NCI-H82 (cell line): ENCODE measurements at places on chromosomes 7 and 10.

DNA sequence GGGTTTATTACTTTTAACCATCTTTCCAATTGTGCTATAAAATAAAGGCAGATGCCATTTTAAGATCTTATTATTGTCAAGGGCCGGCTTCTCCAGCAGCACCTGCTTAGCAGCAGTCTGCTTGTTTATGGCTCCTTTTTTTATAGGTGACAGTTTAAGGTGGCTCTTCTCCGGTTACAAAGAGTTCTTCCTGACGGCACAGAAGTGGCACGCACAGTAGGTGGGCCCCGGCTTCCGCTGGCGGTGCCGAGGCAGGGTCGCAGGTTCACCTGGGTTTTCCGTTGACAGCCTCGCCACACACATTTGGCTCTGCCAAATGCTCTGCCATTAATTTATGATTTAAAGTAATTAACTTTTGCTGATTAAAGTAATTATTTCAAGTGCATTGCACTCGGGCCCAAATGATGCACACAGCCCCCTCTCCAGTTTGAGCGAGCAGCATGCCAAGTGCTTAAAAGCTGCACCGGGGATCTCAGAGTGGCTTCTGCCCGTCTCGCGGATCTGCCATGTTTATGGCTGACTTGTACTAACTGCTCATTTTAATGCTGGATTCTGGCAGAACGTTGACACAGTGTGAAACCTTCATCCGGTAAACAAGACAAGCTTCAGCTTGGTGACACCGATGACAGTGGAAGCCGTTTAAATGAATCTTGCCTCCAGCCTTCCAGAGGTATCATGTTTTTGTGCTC lies 355.1 kb upstream of the MKI67 start:
- no peak for DNase-seq

DNA sequence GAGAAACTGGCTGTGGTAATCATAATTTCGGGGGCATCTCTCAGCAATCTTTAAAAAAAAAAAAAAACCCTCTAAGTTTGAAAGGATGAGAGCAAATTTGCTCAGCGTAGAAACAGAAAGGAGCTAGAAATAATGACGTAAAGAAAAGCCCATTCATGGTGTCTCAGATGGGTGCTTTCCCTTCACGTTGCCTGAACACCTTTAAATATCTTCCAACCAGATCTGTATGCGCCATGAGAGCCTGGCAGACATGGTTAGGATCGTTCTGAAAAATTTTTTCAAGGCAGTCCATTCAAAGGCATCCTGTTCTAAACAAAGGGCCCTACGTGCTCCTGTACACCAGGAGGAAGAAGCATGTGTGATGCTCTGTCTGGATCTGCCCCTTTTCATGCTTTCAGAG lies 141.2 kb upstream of the C1QL3 start:
- no peak for DNase-seq

DNA sequence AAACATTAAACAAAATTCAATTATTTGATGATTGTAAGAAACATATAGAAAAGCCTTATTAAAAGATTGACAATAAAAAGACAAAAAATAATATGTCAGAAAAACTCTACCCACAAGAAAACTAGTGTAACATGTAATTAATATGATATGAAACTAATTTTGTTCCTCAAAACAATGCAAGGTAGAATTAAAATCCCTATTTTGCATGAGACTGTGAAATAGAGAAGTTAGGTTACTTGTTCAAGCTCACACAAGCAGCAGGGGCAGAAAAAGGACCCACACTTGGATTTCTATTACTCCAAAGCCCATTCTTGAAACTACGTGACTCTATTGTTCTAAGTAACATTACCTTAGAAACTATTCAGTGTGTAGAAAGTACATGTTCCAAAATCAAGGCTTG lies 96.4 kb downstream of the KCNMA1 start:
- no peak for DNase-seq

DNA sequence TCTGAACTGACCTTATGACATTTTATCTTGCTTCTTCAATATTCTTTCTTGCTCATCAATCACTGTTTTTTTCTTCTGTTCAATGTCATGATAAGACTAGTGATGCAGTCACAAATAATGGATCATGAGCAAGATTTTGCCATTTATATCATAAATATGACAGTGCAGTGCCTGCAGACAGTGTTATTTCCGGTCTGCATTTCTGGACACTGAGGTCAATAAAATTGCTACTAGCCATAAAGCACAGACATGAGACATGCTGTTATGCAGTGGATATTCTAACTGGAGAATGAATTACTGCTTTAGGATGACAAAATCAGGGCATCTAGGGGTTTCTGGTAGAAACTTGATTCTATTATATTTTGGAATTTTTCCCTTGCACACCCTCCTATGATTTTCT lies 1509.7 kb upstream of the LRRTM3 start:
- no peak for DNase-seq

GRCh38 chr10:133453516-133454203 lies at the start of gene SCART1:
TSS of gene SCART1 (plus strand) at chr10:133453945. CDS start at chr10:133453998, 53 bp downstream.
- DNase-seq, result peak; percentile 2

GRCh38 chr10:130744631-130745030 lies 566.9 kb downstream of the TCERG1L start:
- DNase-seq, result no peak

GRCh38 chr7:6637544-6638229 lies 569 bp downstream of the ZNF316 start:
- peak; percentile 57 for DNase-seq

- DNase-seq, result no peak
These were observed 1028.7 kb downstream of the XPNPEP1 start for GRCh38 chr10:108894402-108895301.

GRCh38 chr10:129962872-129963640 lies 1.0 kb downstream of the EBF3 start:
- peak; percentile 57 for DNase-seq

DNA sequence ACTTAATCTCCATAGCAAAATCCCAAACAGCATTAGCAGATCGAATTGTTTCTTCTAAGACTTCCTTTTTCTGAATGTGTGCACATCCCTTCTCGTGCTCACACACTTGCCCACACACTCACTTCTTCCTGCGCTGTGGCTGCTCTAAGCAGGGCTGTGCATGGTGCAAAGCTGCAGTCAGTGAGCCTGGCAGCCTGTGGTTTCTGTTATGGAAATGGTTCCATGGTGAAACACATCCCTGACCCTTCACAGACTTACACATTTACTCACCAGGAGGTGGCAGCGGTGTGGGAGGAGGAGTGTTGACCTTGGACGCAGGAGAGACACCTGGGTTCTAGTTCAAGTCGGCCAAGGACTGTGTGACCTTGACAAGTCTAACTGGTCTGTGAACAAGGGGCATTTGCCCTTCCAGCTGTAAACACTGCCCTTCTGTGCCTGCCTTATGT lies 24.9 kb downstream of the MTURN start:
- peak; percentile 47 for DNase-seq

DNA sequence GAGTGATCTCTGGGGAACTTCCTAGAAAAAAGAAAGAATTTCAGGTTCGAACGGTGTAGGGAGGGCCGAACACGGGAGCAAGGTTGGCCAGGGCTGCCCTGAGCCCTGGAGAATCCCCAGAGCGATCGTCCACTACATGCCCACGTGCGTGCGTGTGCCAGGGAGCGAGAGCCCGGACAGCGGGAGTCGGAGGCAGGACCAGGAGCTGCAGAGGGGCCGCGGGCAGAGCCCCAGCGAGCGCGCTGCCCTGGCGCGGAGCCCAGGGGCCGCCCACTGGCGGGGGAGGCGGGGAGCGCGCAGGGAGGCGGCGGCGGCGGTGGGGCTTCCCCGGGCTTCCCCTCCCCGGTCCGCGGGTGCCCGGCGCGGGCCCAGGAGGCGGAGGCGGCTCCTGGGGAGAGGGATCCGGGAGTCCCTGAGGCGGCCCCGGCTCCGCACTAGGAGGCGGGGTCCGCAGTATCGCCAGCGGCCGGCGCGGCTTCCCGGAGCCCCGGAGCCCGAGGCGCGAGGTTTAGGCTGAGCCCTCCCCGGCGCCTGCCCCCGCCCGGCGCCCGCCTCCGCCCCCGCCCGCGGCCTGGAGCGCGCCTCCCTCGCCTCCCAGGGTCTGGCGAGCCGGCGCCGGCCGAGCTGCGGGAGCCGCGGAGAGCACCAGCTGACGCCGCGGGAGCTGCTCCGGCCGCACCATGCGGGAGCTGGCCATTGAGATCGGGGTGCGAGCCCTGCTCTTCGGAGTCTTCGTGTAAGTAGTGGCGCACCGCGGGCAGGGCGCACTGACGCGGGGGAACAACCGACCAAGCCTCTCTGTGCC lies at the start of gene PLPP4:
TSS of gene PLPP4 (plus strand) at position 602 of the 805 bp plus-strand sequence. CDS start at position 681, 79 bp downstream.
- peak; percentile 75 for DNase-seq

DNA sequence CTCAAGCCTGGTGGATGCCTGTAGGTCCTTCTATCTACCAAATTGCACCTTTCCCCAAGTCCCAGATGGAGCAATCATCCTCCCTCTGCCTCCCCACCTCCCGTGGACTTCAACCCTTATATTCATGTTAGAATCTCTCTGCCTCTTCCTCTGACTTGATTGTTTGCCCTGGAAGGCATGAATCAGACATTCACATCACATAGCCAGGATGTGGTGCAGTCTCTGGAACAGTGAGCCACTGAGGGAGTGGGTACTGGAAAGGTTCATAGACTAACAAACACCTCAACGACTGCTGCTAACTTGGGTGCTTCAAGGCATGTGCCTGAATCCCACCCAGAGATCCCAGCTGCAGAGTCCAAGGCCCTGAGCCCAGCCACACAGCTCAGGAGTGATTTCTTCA lies 494.0 kb downstream of the TNS3 start:
- DNase-seq, result no peak

- no peak for DNase-seq
These were observed 86.6 kb downstream of the ABLIM1 start for GRCh38 chr10:114571316-114571999.

DNA sequence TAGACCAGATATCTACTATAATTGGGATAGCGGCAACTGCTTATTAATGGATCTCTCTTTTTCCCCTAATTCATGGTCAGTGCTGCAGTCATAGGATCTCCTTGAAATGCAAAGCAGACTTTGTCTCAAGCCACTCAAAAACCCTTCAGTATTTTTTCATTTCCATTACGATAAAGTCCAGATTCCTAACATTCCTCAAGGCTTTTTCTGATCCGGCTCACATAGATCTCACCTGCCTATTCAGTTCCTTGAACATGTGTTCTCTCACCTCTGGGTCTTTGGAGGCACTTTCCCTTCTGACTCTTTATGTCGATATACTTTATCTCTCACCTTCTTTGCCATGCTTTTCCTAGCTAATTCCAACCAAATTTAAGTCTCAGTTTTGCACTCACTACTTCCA lies 25.7 kb upstream of the WASL start:
- DNase-seq, result no peak

- no peak for DNase-seq
These were observed 759.4 kb downstream of the CNTNAP2 start for GRCh38 chr7:146875981-146876380.

GRCh38 chr7:95686109-95686508 lies 86.2 kb upstream of the DYNC1I1 start:
- peak; percentile 78 for DNase-seq

GRCh38 chr10:71423901-71424300 lies 27.2 kb downstream of the CDH23 start:
- no peak for DNase-seq

DNA sequence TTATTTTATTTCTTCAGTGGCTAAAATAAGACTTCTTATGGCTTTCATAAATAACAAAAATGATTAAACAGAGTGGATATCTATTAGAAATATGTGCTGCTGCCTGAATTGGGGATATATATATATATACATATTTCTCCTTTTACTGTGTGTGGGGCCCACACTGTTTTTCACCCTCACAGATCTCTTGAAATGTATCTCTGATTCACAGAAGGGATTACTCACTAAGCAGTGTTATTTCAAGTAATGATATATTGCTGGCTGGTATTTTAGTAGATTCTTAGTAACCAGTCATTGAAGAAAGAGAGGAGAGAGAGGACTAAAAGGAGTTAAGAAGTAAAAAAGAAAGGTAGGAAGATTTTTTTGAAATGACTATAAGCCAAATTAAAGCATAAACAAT lies 308.6 kb upstream of the NRP1 start:
- no peak for DNase-seq

DNA sequence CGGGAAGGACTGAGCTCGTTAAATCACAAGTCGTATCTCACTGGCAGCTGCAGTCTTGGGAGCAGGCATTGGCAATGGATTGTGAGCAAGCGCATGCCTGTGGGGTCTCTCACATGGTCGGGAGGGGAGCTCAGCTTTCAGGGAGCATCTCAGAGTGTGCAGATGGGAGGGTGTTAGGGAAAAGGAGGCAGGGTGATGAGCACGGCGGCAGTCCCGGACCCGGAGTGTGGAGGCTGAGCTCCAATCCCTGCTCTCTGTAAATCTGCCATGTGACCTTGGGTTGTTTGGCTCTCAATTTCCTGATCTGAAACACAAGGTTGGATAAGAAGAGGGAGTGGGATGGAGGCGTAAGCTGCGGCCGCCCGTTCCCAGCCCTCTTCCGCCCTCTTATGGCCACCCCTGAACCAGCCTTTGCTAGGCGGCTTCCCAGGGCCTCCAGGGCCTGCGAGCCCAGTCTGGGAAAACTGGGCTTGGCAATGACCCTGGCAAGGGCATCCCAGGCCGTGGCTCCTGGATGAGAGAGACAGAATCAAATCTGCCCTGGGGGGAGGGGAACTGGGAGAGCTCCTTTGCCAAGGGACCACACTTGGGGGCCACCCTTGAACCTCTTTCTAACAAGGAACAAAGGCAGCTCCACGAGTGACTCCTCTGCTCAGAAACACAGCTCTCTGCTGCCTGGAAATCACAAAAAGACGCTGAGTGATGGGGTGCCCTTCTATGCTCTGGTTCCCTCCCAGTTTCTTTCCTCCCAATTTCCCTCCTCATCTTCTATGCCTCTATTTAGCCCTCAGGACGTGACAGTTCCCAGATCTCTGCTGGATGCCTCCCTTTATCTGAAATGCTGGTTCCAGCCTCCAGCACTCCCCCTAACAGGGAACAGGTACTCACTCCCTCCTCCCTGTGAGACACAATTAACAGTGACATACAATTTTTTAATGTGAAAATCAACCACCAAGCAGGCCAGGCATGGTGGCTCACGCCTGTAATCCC lies 41.7 kb upstream of the LOXL4 start:
- peak; percentile 95 for DNase-seq

DNA sequence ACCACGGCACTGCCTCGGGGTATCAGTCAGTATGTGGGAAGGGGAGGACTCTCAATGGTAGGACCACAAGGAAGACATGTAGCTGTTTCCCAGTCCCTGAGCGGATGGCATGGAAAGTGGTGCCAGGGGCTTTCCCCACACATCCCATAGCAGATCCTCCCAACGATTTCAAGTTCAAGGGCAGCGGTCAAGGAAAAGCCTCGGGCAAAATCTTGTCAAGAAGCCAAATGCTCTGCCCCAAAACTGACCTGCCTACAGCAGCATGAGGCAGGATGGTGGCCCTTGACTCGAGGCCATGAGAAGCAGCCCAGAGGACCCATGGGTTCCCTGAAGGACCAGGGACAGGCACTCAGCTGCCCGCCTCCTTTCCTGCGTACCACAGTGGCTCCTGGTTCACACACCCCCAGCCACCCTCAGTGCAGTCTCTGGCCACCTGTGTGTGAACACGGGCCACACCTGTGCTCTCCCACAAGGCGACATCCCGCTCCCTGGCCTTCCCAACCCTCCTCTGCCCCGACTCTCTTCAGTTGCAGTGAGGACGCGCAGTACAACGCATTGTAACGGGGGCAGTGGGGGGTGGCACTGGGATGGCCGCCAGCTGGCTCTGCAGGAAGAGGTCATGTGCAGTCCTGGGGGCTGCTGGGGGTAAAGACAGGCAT lies 43.6 kb downstream of the CTBP2 start:
- DNase-seq, result no peak
